GM04504 (cell line): ENCODE measurements at places on chromosomes 3 and 15.

GRCh38 chr3:46993986-46994385 lies 14.5 kb downstream of the NBEAL2 start:
- DNase-seq, result no peak

DNA sequence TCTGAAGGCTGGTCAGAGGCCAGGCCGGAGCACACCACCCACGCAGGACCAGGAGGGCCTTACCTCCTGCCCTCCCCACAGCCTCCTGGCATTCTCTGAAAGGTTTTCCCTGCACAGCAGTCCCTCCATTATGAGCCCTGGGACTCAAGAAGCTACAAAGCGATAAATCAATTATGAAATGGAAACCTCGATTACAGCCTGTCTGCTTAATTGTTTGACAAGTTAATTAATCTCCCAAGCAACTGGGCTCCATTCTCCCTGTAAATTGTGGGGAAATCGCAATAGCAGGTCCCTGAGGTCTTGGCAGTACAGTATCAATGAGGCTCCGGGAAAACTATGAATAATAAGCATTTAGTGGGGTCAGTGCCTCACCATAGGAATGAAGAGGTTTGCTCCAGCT lies 683.5 kb downstream of the NTRK3 start:
- no peak for DNase-seq

GRCh38 chr15:66704019-66704802 lies 2.2 kb downstream of the SMAD6 start:
- DNase-seq, result no peak

DNA sequence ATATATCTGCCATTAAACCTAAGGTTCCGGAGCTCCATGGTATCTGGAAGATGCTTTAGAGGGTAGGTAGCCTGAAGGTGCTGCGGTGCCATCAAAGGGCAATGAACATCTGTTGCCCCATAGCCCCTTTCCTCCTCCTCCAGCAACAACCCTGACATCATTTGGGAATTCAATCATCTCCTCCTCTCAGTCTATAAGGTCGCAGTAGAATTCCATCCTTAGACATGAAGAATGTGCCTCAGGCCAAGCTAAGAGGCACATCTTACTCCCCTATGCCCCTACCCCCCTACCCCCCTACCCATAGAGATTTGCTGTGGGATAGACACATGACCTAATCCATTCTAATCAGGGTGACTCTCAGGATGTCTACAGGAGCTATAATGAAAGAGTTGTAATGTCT lies 1099.7 kb upstream of the CFAP20DC start:
- no peak for DNase-seq

- DNase-seq, result no peak
These were observed 11.2 kb upstream of the SUMF1 start for GRCh38 chr3:4478261-4478660.

DNA sequence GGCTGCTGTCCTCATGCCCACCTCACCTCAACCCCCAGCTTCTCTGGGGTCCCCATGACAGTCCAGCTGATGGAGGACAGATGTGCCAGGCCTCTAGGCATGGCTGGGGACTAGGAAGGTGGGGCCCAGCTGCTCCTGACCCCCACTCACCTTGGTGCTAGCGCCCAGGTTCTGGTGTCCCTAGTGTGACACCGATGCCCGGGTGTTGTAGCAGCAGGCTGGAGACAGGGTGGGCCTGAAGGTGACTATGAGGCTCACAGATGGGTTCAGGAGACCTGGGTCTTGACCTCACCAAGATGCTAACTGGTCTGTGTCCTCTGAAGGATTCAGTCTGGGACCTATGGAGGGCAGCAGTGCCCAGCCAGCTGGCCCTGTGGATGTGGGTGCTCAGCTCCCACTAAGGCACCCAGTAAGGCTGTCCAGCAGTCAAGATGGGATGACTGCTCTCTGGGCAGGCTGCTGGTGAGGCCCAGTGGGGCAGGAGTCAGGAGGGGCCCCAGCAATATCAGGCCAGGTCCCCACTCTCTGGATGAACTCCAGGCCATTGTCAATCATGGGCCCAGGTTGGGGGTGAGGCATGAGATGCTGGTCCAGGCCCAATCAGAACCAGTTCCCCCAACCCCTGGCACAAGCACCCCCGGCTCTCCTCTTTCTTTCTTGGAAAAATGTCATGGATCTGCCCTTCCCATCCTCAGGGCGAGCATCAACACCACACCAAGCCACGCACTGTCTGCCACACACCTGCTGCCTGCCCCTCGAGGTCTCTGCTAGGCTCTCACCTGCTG lies 33.0 kb downstream of the ALDH1L1 start:
- DNase-seq, result no peak

GRCh38 chr15:48695088-48695826 lies 49.7 kb upstream of the FBN1 start:
- peak; percentile 86 for DNase-seq
